ENCODE measurements at places on chromosomes 3 and 15.
A peak's percentile ranks its signal among the peaks of the same experiment; 100 is the strongest.

DNA sequence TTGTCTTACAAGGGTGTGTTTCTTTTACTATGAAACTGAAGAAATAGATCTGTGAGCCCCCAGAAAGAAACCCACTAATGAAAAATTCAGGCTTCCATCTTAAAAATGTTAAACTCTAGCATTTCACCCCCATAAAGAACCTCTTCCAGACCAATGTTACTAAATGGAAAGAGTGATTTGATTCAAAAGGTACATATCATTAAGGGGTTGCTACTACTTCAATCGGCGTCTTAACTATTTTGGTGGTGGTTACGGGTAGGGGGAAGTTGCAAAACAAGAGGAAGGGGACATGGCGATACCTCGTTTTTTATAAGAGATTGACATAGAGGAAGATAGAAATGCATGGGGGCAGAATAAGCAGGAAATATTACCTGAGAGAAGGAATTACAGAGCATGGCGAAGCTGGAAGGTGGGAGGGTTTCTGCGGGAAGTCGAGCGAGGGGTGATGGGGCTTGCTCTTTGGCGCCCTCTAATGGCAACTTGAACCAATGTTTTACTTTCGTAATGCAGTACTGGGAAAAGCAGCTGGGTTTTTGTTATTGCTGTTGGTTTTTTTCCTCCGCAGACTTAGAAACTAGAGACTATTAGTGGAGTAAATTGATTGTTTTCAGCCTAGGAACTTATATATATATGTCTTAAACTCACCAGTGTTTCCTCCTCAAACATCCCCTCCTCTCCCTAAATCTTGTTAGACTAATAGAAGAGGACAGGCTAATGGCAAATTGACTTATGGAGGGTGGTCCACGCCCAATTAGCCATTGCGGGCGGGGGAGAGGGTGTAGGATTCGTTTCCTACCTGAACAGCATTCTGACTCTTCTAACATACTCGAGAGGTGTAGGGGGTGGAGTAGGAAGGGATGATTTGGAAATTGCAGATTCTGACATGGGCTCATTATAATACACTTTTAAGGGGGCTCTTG, 11.3 kb upstream of the SOX2 start:
- peak; percentile 12 for DNase-seq

- DNase-seq: no peak
These were observed 61.1 kb downstream of the SCN11A start for GRCh38 chr3:38990621-38991020.

- DNase-seq: peak; percentile 24
These were observed 948.2 kb downstream of the EPHA3 start for GRCh38 chr3:90055666-90056065.

DNA sequence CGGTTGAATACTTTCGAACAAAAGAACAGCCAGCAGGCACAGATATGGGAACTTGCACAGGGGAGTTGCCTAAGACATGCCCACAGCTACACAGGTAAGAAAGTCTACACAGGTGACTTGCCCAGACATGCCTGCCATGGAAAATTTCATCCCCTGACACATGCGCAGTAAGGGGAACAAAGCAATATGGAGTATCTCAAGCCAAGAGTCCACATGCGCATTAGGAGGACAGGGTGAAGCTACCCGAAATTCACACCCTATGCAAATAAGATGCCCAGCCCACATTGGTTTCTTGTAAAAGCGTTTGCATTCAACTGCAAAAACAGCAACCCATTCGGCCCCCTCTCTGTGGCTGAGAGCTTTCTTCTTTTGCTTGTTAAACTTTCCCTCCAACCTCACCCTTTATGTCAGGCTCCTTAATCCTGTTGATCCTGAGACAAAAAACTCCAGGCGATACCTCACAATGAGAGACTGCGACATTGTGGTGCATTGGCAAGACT, 49.3 kb upstream of the TRPM1 start:
- no peak for DNase-seq

DNA sequence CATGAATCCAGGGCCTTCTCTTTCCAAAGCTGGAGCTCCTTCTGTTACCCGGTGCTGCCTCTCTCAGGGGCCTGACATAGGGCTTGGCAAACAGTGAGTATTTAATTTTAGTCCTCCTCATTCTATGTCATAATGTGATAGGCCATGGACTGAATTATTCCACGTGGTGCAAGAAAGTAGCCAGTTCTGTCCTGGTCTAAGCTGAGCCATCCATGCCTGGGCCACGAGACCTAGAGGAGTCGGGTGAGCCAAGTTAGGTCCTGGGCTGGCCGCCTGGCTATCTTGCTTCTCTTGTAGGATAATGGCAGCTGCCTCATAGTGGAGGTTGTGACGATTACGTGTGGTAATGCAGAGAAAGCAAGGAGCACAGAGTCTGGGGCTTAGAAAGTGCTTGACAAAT, 170.6 kb downstream of the FAM43A start:
- no peak for DNase-seq

DNA sequence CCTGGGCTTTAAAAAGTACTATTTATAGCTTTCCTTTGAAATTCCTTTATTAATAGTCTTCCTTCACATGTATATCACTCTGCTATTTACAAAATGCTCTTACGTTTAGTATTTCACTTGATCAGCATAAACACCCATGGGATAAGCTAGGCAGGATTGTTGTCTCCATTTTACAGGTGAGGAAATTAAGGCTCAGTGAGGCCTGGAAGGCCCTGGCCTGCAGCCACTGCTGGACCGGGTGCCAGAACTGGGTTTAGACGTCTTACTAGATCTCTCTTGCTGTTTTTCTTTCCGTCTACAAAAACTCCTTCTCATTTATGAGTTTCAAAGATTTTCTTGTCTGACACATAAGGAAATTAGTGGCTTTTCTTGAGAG, 236.4 kb downstream of the LPP start:
- no peak for DNase-seq

DNA sequence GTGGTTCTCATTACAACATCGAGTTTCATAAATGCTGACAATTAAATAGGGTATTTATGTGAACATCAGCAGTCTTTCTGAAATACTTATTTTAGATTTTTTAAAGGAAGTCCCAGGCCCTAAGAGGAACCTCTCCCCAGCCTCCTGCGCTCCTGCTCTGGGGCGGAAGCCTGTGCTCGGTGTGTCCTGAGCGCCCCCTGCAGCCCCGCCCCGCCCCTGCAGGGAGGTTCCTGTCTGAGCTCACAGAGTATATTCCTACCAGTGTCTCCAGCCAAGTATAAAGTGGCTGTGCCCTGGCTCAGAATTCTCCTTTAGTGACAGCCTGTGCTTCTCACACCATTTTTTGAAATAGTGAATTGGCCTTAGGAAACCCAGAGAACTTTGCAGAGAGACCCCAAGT, 567.9 kb downstream of the GOLGA6L6 start:
- DNase-seq: no peak

DNA sequence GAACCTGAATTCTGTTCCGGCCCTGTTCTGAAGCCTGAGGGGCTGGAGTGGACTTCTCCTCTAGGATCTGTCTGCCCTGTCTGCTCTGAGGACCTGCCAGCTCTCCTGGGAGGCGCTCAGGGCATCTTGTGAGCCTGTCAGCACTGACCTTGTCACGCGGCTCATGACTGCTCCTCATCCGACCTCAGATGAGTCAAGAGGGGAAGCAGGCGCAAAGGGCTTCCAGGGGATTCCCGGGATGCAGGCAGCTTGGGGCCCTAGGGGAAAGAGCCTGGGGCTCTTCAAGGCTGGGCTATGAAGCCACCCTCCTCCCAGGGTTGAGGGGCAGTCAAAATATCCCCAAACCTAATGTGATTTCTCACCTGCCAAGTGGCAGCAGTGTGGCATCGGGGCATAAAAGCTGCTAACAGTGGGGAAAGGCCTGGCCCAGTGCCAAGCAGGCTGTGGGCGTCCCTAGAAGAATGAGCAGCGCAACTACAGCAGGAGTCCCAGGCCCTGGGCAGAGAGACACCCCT, 27.6 kb upstream of the ANKDD1A start:
- DNase-seq: peak; percentile 57

GRCh38 chr3:172082269-172082668, 42.9 kb downstream of the FNDC3B start:
- peak; percentile 77 for DNase-seq

DNA sequence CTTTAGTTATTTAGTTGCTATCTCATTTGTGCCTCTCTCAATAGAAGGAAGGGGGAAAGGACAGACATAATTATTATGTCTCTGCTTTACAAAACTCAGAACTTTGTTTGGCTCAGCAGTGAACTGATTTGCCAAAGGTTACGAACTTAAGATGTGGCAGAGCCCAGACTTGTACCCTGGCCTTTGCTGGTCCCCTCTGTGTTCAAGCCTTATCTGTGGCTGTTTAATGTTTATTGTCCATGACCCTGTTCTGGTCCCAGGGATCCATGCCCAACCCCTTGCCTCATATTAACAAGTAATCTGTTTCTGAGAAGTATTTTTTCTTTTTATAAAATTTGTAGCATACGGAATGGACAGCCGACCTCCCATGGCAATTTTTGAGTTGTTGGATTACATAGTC, 10.7 kb downstream of the SNAPC5 start:
- DNase-seq: no peak
